Large intestine (tissue), 12 donors: ENCODE measurements at places on chromosomes 3 and 15. TPM values are rescaled to one million over a fixed set of nuclear protein-coding genes. Genes with fewer than 3 reads are reported as not detected.

The ZPLD1 gene
- 0.22 TPM for polyA plus RNA-seq

The GOLGA8G gene
- not detected for polyA plus RNA-seq

The LYZL4 gene
- not detected for polyA plus RNA-seq

The RUBCN gene
- 15.9 TPM for polyA plus RNA-seq

The DALRD3 gene
- 28.5 TPM for polyA plus RNA-seq

The C3orf80 gene
- 0.72 TPM for polyA plus RNA-seq

The PLSCR5 gene
- polyA plus RNA-seq, result 0.10 TPM
